Activated T-cell treated with anti-CD3 and anti-CD28 coated beads for 1 hour (primary cell): ENCODE measurements at places on chromosomes 12 and 14.
A peak's percentile ranks its signal among the peaks of the same experiment; 100 is the strongest.

DNA sequence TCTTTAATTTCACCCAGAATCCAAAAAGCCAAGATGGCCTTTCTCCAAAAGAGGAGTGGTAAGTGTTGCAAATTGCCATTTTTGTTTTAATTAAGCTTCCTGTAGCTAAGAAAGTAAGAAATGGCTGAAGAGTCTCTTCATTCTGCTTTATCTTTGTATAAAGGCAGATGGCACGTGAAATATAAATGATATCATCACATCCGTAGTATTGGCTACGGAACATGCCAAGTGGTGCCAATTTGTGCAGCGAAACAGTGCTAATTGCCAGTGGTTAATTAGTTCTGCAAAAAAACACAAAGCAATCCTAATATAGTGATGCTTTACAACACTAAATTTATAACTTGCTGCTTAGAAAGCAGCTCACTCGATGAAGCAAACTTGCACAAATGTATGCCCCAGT, 29.4 kb downstream of the PLEKHG7 start:
- no peak for DNase-seq

DNA sequence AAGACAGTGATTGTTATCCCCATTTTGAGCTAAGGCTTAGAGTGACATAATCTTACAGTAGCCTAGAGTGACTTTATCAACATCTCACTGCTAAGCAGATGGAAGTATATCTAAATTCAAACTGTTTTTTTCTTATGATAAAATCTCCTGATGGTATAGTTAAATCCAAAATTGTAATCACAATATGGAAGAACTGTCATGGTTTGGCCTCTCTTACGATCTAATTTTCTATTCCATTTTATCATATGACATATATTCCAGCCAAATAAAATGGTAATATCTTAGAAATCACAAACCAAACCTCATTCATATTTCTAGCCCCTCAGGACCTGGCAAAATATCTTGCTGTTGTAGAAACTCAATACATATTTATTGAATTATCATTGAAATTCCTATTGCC, 864.7 kb downstream of the SLC6A15 start:
- DNase-seq, result no peak

GRCh38 chr14:75499084-75499875, 23.0 kb upstream of the BATF start:
- DNase-seq, result no peak

GRCh38 chr14:77032844-77033621, 4.5 kb upstream of the IRF2BPL start:
- peak; percentile 62 for DNase-seq

- no peak for DNase-seq
Observed at GRCh38 chr12:32698285-32698684, 19.2 kb downstream of the DNM1L start.

- DNase-seq, result no peak
Observed at GRCh38 chr14:23722675-23723074, 86.5 kb downstream of the DHRS2 start.

DNA sequence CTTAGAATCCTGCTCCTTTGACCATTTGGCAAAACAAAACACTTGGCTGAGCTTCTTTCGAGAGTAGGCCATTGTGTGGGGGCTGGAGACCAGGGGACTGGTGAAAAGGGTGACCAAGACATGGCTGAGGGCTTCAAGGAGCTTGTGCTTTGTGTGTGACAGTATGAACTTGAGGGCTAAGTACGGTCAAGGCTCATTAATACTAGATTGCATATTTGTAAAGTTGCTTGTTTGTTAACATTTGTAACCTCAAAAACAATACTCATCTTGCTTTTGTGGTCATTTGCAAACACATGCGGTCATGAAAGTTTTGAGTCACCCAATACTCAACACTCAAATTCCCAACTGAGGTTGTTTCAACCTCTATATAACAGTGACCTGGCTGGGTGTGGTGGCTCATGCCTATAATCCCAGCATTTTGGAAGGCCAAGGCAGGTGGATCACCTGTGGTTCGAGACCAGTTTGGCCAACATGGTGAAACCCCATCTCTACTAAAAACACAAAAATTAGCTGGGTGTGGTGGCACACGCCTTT, 42.5 kb downstream of the ZFYVE26 start:
- no peak for DNase-seq

DNA sequence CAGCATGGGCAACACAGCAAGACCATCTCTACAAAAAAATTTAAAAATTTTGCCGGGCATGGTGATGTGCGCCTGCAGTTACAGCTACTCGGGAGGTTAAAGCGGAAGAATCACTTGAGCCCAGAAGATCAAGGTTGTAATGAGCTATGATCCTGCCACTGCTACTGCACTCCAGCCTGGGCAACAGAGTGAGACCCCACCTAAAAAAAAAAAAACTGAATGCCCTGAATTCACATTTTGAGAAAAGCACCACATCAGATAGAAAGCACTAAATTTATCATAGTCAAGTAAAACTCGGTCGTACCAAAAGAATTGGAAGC, 24.1 kb upstream of the AP4S1 start:
- DNase-seq, result no peak

DNA sequence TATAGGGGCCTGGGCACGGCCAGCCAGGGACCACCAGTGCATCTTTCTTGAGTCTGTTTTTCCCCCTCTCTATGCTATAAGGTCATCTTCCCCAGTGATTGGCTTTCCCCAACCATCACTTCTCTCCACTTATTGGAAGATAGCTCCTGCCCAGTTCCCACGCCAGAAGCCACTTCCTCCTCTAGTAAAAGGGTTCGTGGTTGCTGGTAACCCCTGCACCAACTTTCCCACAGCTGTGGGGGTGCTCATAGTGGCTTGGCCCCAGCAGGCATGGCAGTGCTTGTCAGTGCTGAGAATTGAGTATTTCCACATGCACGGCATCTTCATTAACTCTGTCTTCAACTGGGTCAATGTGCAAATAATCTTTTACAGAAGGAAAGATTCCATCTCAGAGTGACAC, 215.4 kb downstream of the FOXN3 start:
- DNase-seq, result no peak

- DNase-seq, result no peak
Observed at GRCh38 chr12:40730281-40730680, 38.0 kb downstream of the CNTN1 start.

GRCh38 chr14:63499701-63500250, 43.4 kb downstream of the PPP2R5E start:
- no peak for DNase-seq

DNA sequence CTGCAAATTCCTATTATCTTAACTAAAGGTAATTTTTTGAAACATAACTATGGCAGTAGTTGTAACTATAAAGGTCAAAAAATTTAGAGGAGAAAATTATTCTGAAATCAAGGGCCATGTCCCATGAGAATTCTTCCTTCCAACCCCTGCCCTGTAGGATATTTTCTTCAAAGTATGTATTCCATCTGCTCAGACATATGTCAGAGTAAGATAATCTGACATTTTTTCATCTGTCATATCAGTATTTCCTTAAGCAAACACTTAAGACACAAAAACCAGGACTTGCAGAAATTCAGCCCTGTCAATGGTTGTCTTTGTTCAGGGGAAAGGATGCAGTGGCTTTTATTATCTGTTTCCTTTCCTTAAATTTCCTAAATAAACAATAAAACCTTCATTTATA, 36.3 kb downstream of the ACSS3 start:
- no peak for DNase-seq

GRCh38 chr12:67928621-67929383, 60.4 kb upstream of the IFNG-AS1 start:
- no peak for DNase-seq

DNA sequence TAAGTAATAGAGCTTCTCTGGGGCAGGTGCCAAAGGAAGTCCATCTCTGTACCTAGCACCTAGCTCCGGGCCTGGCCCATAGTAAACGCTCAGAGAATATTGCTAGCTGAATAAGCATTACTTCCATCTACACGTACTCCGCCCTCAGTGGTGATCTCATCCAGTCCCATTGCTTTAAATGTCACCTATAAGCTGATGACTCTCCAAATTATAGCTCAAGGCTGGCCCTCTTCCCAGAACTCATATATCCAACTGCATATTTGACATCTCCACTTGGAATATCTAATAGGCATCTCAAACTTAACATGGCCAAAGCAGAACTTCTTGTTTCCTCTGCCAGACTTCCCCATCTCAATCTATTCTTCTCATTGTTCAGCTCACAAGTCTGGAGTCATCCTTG, 6.9 kb upstream of the DYNLL1 start:
- DNase-seq, result no peak

DNA sequence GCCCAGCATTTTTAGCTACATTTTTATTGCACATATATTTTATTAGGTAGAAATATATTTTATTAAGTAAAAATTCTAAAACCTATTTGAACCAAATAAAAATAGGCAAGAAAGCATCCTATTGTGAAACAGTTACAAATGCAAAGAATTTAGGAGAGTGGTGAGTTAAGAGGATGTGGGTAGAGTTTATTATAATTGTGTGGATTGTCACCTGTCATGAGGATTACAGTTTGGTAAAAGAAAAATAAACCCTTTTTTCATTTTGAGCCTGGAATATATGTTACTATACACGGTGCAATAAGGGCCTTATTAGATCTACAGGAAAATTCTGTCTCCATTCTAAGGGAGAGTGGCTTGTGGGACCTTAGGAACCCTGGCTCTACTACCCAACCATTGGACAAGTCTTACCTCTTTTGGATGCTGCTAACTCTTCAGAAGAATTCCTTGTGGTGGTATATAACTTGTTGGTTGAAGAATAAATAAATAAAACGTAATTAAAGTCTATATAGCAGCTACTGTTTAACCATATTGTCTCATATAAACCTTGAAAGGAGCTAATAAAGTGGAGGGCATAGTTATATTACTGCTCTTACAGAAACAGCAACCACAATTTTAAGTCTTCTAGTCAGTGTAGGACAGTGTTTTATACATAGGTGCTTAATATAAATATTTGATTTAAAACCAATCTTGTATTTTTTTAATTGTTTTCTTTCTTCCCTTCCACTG, 67.8 kb downstream of the FGD4 start:
- no peak for DNase-seq

- DNase-seq, result no peak
Observed at GRCh38 chr12:85461127-85461526, 181.1 kb downstream of the ALX1 start.

GRCh38 chr12:17015501-17015900, 409.5 kb upstream of the LMO3 start:
- DNase-seq, result no peak

- DNase-seq, result peak; percentile 10
Observed at GRCh38 chr12:30822385-30823155, 67.8 kb upstream of the CAPRIN2 start.

DNA sequence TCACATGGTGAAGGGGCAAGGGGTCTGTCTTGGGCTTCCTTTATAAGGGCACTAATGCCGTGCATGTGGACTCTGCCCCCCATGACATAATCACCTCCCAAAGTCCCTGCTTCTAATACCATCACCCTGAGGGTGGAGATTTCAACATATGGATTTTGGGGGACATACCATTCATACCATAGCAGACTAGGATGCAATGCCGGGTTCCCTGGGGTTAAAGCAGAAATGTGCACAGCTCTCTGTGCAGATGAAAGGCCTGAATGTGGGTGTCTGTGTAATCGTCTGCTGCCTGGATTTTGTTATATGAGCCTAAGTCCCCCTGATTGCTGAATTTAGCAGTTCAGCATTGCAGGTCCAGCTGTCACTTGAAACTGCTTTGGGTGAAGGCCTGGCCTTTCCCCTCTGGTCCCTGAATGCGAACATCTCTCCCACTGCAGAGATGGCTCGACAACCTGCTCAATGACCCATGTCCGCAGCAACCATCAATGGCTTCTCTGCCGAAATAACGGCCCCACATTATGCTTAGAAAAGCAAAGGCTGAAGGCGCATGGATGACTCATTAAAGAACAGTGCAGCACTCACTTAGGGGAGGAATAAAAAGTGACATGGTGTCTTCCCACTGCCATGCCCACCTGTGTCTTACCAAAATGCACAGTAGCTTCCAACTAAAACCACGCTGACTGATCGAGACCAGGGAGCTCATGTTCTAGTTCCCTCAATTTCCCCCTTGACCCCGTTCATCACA, 286.3 kb downstream of the DPF3 start:
- DNase-seq, result no peak

DNA sequence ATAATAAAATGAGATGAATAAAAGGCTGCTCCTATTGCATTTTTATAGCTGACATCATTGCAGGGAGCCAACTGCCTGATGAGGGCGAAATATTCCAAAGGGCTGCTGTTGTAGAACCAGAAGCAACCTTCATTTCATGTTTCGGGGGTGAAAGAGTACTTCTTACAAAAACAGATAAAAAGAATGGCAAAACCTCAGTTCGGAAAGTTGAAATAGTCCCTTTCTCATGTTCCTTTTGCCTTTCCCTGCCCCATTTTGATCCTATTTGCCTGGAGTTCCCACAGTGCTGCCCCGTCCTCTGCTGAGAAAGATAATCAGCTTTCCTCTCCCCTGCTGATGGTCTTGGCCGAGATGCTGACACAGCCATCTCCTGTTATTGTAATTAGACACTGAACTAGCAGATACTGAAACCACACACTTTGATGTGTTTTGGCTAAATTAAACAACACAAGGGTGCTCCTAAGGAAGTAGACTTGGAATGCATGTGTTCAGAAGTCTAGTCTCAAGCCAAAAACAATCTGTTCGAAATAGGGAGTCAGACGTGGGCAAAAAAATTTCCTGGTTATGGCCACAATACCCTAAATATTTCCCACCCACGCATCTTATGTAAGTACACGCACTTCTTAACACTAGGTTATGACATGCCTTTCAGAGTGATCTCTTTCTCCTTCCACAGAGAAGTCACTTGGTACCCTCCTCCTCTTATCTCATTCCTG, 117.2 kb downstream of the PPM1H start:
- DNase-seq, result no peak

GRCh38 chr12:55996715-55997534, at the start of gene SUOX:
Gene SUOX, plus strand, starts transcription at chr12:55997276. Its CDS starts 4,946 bp downstream, at chr12:56002222.
- no peak for DNase-seq
